ENCODE measurements at places on chromosomes 12 and 14.
A peak's percentile ranks its signal among the peaks of the same experiment; 100 is the strongest.

DNA sequence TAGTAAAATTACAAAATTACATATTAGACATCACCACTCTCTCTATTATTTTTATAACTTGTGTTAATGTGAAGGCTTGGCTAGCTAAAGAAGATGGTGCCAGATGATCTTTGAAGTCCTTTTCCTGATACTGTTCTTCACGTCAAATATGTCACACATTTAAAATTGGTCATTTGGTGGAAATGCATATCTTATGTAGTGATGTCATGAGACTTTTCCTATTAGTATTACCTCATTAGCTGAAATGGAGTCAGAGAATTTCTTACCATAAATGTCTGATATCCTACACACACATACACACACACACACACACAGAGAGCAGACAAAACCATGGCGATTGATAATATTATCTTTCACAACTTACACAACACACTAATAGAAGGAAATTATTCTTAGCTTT, 124.8 kb upstream of the PTPRB start:
- DNase-seq = no peak

- DNase-seq = no peak
Observed at GRCh38 chr14:63421226-63421625, 102.5 kb upstream of the GPHB5 start.

- DNase-seq = peak; percentile 66
Observed at GRCh38 chr12:110853836-110854235, 7.0 kb downstream of the CCDC63 start.

- no peak for DNase-seq
Observed at GRCh38 chr12:269191-269590, 6.6 kb upstream of the SLC6A13 start.

DNA sequence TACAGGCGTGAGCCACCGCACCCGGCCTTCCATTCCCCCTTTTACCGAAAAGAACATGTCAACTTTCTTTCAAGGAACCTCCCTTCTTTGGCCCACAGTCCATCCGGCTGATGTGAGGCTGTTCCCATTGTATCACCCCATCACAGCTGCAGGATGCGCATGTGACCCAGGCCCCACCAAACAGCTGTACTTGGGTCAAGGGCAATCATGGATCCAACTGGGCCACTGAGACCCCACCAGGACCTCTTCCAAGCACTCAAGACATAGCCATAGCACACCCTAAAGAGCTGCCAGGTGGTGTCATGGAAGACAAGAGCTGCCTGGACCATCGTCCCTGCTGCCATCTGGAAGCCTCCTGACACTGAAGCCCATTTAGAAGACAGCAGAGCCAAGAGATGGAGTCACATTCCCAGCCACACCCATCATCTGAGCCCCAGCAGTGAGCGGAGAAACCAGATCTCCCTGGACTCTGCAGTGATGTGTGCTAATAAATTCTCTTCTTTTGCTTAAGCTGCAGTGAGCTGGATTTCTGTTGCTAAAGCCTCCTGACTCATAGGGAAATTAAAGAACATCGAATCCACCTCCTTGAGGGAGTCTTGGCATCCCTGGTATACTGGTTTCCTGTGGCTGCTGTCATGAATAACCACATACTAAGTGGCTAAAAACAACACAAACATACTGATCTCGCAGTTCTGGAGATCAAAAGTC, 105.6 kb downstream of the KSR2 start:
- no peak for DNase-seq

GRCh38 chr12:25187781-25188180, 7.2 kb downstream of the DNAI7 start:
- DNase-seq = no peak

GRCh38 chr14:49584058-49584457, 2.1 kb downstream of the RPS29 start:
- no peak for DNase-seq

DNA sequence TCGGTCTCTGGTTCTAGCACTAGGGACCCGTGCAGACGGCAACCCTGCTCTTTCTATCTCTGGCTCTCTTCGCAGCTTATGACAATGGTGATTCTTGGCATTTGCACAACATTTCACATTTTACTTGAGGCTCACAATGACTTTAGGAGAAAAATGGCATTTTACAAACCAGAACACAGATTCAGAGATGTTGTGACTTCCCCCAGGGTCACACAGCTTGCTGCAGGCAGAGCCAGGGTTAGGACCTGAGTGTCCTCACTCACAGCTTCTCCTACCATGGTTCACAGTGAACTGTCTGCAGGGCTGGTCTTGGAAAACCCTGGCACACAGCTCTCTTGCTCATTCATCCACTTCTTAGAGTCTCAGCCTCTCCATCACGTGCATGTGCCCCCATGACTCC, 23.7 kb downstream of the P2RX7 start:
- DNase-seq = no peak

GRCh38 chr12:69154585-69155363, 84.6 kb upstream of the CPSF6 start:
- no peak for DNase-seq

DNA sequence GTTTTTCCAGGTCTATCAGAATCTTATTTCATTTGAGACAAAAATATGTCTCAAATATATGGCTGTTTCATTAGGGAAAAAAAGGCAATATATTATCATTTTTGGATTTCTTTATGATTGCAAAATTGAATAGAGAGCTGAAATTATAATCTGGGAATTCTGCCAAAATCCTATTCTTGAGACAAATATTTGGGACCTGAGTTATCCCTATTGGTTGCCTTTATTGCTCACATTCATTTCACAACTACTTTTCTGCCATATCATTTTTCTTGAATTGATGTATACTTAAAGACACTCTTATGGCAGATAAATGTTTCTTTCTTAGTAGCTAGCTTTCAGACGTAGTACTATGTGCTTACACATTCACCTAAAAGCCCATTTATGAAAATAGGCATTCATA, 241.6 kb upstream of the NOVA1 start:
- no peak for DNase-seq

DNA sequence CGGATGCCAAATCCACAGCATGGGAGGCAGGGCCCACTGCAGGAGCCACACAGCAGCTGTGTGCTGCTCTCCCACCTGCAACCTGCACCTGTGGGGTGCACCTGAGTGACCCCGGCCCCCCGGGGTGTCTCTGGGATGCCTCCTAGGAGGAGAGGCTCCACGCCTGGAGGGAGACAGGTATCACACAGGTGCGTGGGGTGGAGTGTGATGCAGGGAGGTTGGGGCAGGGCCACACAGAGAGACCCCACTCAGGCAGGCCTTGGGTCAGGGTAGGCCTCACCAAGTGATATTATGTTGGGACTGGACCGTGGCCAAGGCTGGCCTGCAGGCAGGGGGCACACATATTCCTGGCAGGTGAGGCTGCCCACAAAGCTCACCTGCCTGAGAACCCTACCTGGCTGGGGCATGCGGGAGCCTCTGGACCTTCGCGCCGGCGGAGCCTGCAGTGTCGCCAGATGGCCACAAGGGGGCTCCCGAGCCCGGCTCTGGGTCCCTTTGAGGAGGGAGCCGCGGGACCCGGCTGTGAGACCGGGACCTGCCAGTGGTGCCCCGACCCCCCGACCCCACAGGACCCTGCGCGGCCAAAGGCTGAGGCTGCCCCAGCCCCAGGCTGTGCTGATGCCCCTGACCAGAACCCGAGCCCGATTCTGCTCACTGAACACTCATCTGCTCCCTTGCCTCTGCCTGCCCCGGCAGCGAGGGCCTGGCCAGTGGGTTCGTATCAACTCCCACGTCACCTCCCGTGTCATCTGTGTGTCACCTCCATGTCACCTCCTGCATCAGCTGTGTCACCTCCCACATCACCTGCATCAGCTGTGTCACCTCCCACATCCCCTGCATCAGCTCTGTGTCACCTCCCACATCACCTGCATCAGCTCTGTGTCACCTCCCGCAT, 11.4 kb downstream of the TMEM121 start:
- peak; percentile 67 for DNase-seq

GRCh38 chr14:20809917-20810316, 7.3 kb upstream of the RNASE1 start:
- no peak for DNase-seq

DNA sequence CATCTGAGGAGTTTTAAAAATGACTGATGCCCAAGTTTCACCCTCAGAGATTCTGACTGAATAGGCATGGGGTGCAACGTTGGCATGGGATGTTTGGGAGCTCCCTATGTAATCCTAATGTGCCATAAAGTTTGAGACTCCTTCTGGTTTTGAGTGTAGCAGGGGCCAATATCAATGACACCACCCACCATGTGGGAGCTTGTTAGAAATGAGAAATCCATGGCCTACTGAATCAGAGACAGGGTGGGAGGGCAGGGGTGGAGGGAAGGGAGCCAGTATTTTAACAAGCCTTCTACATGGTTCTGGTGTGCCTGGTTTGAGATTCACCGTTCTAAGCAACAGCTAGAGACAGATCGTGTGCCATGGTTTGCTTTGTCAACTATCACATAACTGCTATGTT, 46.1 kb downstream of the VCPKMT start:
- no peak for DNase-seq

- peak; percentile 91 for DNase-seq
Observed at GRCh38 chr12:107091989-107092641, 1.2 kb downstream of the CRY1 start.

DNA sequence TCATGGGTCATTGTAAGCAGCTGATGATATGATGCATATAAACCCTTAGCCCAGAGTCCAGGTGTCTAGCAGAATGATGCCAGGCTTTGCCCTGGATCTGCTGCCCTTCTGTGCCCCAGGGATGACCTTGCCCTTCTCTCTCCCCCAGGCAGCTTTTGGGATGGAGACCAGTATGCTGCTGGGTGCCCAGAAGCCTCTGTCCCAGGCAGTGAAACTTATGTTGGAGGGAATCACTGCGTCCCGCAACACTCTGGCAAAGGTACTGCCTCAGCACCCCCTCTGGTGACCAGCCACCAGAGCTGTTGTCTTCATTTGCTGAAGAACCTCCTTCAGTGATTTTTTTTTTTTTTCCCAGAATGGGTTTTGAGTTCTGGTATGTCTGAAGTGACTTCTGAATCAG, 23.3 kb downstream of the CYP46A1 start:
- DNase-seq = no peak

DNA sequence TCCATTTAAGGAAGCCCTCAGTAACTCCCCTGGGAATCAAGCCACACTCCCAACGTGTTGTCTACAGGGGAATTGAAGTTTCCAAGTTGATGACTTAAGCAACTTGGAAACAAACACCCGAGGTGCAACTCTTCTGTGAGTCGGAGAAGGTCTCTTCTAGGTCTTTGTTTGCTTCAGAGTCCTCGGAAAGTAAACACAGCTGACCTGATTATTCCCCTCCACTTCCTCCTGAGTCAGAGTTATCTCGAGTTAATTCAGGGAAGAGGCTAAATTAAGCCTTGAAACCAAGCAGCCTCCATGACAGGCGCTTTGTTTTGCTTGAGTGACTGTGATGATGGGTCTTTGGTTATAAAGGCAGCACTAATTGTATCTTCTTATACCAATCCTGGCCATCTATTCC, 41.8 kb downstream of the TUNAR start:
- DNase-seq = no peak

GRCh38 chr14:103545915-103546651, 16.4 kb downstream of the BAG5 start:
- DNase-seq = no peak

GRCh38 chr14:77128414-77128891, 13.1 kb downstream of the ZDHHC22 start:
- no peak for DNase-seq

- DNase-seq = peak; percentile 87
Observed at GRCh38 chr12:52121824-52122539, 42.5 kb downstream of the SMIM41 start.

DNA sequence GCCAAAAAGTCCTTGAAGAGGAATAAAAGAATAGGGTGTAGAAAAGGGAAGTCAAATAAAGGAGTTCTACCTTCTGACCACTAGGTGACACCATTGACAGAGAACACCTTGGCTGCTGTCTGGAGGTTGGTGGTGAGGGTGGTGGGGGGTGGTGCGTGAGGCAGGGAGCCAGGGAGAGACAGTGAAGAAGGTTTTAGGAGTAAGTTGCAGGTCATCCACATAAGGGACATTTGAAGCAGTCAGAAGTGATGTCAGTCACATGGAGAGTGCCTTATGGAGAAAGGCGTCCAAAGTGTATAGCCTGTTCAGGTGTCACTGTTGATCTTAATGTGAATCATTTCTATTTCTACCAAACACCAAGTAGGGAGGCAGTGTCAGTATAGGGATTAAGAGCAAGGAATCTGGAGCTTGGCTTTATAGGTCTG, 279.3 kb upstream of the DDHD1 start:
- peak; percentile 77 for DNase-seq

GRCh38 chr12:16913832-16914490, 308.0 kb upstream of the LMO3 start:
- DNase-seq = no peak

GRCh38 chr14:105647784-105648608, 121.6 kb downstream of the TMEM121 start:
- no peak for DNase-seq

DNA sequence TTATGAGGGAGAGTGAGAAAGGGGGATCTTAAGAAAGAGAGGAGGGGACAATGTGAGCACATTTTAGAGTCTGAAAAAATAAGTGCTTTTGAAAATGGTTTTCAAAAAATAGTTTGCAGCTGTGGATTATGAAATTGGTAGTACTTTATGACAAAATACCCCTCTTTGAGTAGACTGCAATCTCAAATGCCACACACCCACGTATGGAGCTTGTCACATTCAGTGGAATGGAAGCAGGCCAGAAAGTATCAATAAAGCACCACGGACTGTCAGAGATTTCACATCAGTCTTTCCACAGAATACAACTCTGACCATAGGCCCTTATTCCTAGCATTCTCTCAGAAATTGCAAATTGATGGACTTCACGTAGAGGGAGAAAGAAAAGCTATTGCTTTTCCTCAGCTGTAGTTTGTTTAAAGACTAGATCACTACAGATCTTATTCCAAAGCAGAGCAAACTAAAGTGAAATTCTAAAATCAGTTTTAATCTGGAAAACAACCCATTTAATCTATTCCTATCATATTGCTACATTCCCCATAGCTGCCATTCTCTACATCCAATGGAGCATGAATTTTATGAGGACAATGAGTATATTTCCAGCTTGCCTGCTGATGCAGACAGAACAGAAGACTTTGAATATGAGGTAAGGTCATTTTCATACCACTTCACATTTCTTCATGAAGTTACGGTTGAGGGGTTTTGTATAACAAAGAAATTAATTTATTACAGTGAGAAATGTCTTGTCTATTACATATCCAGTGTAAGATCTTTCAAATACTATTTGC, 321.3 kb downstream of the PDZRN4 start:
- DNase-seq = no peak

- DNase-seq = no peak
Observed at GRCh38 chr14:73762375-73762822, 48.2 kb upstream of the PNMA1 start.

DNA sequence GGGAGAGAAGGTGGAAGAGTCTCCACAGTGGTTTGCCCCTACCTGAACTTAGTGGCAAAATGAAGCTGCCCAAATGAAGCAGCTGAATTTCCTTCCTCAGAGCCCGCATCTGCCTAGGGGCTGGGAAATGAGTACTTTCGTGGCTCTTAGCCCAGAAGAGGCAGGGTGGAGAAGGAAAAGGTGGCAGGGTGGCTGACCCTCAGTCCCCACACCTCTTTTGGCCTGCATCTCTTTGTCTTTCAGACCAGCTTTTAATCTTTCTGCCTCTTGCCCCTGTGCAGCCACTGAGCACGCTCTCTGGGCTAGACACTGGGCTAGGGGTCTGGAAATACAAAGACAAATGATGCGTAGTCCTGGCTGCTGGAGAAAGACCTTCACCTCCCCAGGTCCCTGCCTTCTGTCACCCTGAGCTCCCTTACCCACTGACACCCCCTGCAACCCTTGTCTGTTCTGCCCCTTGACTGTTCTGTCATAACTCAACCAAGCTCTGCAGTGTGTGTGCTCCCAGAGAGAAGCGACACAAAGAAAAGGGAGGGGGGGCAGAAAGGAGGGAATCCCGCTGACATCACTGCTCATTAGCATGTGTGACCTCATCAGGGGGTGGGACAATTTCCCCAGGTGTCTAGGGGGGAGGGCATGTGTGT, 371 bp upstream of the REM2 start:
- DNase-seq = peak; percentile 88
